ENCODE measurements at places on chromosomes 2 and 18. TPM values are rescaled to one million over a fixed set of nuclear protein-coding genes. Genes with fewer than 3 reads are reported as not detected.

The MC2R gene
- not detected for total RNA-seq

The ALPG gene
- not detected for total RNA-seq

The GPR17 gene
- total RNA-seq = 0.16 TPM

The WNT10A gene
- total RNA-seq = not detected

DNA sequence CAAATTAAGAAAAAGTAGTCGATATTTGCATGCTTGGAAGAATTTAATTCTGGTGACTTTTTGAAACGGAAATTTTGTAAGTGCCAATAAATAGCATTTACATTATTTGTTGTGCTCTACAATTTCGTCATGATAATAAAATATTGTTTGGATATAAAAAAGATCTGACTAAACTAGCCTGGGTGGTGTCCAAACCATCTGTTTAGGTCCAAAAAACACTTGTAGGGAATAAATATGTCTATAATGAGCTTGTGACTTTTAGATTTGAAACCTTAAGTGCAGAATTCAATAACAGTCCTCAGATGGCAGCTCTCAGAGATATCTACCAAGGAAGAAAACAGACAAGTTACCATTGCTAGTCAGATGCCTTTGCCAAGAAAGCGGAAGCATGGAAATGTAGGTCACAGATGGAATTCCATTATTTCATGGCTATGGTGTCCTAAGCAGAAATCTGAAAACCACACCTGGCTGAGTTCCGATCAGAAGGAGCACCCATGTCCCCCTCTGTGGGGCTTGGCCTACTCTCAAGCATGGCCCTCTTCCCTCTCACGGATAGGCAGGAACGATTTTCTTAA, 731.1 kb downstream of the RNF144A start:
- DNase-seq = no peak

DNA sequence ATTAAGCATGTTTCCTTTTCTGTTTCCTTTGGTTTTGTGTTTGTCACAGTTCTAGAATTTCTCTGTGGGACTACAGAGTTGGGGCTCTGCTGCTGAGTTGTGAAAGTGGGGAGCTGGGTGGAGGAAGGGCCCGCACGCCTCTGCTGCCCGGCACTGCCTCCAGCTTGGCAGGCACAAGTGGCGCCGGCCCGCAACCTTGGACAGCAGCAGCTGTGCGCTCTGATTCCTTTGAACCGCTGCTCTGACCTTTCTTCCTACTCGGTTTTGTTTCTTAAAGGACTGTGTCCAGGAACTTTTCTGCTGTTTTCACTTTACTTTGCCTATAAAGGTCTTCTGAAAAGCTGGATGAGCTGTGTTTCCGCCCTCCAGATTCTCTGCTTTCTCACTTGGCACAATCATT, 137.6 kb upstream of the ALPP start:
- no peak for DNase-seq

DNA sequence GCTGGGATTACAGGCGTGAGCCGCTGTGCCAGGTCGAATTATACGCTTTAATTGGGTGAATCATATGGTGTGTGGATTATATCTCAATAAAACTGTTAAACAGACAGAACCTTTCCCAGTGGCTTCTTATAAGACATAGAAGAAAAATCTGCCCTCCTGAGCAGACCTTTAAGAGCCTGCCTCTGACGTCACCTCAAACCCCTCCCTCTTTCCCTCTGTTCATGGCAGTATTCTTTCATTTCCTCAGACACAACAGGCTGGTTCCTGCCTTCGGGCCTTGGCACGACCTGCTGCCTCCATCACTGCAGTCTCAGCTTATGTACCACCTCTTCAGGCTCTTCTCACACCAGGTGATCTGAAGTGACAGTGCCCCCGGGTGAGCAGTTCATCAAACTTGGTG, 14.0 kb upstream of the PDIA6 start:
- DNase-seq = no peak

GRCh38 chr2:28390746-28391563, 1.7 kb upstream of the FOSL2 start:
- DNase-seq = peak; percentile 95

DNA sequence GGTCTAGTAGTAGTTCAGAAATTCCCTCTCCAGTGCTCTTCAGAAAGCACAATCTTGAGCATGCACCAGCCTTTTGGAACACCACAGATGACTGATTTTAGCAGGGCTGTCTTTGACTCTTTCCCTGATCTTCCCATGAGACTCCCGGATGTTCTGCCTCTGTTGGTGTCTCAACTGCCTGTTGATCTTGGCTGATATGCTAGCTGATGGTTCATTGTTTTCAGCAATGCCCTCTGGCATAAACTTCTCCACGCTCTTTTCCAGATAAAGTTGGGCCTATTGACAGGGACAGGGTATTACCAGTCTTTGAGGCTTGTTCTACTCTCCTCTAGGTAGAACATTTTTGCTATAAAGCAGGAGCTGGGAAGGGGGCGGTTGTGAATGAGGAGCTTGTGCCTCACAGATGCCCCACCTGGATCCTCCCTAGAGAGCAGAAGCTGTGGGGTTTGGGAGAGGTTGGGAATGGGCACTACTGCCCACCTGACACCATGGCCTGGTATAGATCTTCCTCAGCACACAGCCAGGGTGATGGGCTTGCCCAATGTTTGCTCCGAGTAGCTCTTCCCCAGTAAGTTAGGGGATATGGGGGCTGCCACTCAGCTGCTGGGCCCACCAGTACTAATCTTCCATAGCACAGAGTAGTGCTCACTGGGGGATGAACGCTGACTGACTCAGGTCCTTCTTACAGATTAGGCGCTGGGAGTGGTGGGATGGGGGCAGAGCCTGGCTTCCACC, 111.3 kb downstream of the PTGR3 start:
- DNase-seq = no peak

DNA sequence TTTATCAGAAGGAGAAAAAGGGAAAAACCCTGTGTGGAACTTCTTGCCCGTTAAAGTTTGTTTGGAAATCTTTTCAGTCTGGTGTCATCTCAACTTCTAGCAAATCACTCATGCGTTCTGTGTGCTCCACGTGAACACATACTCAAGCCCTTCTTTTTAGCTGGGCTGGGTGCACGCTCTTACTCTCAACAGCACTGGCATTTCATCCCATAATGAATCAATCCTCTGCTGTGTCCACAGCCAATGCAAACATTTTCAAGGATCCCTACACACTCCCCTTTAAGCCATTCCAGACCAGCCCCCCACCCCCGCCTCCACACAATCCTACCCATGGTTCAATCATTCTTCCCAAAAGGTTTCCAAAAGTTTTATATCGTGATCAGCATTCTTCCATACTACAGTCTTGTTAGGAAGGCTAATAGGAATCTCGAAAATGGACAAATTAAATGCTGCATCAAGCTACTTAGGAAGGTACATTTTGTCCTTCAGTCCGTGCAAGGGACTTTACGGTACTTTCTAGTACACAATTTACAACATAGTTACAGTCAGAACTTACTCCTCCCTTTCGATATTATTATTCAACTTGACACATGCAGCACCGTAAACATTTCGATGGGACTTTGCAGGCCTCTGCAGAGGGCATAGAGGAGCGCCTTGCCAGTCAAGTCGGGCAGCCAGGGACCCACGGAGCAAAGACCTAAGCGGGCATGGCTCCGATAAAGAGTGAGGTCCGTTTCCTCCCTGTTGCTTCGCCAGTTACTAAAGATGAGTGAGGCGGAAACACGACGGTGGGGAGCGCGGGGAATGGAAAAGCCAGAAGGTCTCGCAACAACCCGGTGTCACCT, 1.4 kb downstream of the PTGR3 start:
- no peak for DNase-seq

- DNase-seq = no peak
These were observed 4.2 kb upstream of the MEIS1 start for GRCh38 chr2:66430505-66431273.

DNA sequence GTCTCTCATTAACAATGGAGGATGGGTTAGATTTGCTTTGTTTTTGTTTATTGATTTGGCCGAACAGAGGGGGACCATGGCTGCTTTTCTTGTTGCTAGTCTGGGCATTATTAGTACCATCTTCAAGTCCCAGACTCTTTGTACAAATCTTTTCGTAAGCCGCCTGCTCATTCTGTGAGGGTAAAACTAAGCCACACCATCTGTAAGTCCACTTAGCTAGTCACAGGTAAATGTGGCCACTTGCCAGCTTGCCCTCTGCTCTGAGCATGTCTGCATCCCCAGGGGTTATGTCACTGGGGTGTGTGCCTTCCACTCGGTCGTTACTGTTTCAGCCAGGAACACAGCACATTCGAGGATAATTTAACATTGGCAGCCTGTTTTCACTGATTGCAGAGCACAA, 85.6 kb downstream of the SMIM21 start:
- no peak for DNase-seq

DNA sequence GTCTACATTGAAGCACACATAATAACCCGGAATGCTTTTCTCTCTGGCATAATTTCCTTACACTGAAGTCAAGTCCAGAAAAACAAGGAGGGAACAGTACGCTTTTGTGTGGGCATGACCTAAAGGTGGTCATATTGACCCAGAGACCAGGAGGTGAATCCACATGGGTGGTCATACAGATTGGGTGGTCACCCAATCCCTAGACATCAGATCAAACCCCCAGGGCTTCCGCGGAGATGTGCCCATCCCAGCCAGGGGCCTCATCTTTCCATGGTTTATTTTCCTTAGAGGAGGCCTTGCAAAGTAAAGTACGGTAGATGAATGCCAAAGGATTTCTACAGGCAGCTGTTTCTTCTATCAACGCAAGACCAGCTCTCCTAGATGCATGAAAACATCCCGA, 38.8 kb downstream of the FAM168B start:
- DNase-seq = no peak
